ENCODE measurements at places on chromosomes 5 and 9.

DNA sequence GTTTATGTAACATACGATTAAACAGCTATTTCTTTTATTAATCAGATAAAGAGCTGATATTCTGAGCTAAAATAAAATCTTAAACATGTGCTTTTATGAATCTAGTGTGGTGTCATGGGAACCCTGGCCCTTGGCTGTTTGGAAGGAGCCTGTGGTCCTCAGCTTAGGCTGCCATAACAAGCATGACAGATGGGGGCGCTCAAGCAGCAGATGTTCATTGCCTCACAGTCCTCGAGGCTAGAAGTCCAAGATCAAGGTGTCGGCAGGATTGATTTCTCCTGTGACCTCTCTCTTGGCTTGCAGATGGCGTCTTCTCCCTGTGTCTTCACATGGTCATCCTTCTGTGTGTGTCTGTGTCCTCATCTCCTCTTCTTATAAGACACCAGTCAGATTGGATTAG is 448.2 kb downstream of the GADD45G start:
- peak; percentile 20 for DNase-seq

GRCh38 chr5:143131972-143132371 is 271.5 kb downstream of the NR3C1 start:
- DNase-seq: no peak

DNA sequence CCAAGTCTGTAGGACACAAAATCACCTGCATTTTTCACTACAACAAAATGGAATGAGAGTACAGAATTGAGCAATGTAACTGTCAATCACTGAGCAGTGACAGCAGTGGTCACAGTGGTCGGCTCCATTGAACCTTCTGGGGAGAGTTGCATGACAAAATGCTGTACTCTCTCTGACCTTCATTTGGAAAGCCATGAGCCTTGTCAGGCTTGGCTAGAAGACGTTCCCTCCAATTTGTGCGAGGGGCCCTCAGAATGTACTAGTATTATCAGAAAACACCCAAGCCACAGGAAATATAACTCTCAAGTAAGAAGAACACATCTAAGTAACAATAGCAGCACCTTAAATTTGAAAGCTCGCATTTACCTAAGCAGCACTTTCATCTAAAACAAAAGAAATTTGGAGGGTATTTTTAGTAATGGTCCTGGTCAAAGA is 425.6 kb upstream of the MEF2C start:
- no peak for DNase-seq

- no peak for DNase-seq
Observed at GRCh38 chr5:147404706-147405105, 105.2 kb downstream of the DPYSL3 start.

DNA sequence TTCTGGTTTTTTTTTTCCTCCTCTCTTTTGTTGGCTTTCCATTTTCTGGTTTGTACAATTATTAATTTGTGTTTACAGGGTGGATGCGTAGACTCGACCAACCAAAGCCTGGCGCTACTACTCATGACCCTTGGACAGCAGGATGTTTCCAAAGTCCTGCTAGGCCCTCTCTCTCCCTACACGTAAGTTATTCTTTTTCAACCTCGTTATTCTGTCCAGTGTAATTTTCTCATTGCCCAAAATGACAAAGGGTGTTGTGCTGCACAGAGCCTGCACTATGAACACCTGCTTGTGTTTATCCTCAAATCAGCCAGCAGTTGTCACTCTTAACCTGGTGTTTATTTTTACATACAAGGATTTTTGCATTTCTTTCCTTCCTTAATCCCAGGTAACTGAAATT is 56.6 kb downstream of the RCL1 start:
- no peak for DNase-seq

DNA sequence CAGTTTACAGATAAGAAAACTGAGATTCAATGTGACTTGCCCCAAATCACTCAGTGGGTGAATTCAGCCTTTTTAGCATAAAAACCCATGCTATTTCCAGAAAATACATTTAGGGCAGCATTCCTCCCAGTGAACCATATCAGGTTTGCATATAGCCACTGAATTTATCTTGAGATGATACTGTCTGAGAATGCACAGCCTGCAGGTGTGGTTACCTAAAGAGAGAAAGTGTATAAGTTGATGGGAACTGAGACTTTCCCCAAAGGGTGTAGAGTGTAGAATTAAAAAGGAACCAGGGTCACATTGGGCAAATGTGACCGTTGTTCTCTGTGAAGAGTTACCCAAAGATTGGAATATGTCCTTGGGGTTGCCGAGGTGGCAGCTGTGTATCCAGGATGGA is 100.0 kb upstream of the PIK3R1 start:
- DNase-seq: no peak

- DNase-seq: no peak
Observed at GRCh38 chr9:102354041-102354440, 615.6 kb upstream of the GRIN3A start.

GRCh38 chr5:142873831-142874230 is 103.7 kb downstream of the ARHGAP26 start:
- DNase-seq: no peak

DNA sequence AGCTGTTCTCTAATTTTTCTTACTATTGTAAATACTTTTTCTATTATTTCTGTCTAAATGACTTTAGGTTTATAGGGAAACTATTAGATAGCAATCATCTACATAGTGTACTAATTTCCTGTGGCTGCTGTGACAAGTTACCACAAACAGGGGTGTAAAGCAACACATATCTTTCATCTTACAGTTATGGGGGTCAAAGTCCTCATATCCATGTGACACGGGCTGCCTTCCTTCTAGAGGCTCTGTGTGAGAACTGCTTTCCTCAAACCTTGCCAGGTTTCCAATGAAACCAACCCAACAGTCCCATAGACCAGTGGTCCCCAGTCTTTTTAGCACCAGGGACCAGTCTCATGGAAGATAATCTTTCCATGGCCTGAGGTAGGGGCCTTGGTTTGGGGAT is 189.1 kb downstream of the ROR2 start:
- no peak for DNase-seq

GRCh38 chr5:172211676-172212075 is 17.7 kb downstream of the EFCAB9 start:
- DNase-seq: no peak

GRCh38 chr9:106757514-106757913 is 105.5 kb upstream of the ZNF462 start:
- no peak for DNase-seq

DNA sequence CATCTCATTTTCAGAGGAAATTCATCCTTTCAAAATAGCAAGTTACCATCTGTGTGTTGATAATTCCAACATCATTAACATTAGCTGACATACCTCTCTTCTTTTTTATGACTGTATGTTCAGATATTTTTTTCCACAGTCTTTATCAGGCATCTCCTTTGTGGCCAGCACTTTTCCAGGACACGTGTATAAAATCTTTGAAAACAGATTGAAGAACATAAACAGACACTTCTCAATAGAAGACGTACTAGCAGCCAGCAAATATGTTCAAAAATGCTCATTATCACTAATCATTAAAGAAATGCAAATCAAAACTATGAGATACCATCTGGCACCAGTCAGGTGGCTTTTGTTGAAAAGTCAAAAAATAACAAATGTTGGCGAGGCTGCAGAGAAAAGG is 734.3 kb downstream of the SEMA5A start:
- no peak for DNase-seq

GRCh38 chr5:5505815-5506214 is 83.3 kb downstream of the ICE1 start:
- DNase-seq: no peak

DNA sequence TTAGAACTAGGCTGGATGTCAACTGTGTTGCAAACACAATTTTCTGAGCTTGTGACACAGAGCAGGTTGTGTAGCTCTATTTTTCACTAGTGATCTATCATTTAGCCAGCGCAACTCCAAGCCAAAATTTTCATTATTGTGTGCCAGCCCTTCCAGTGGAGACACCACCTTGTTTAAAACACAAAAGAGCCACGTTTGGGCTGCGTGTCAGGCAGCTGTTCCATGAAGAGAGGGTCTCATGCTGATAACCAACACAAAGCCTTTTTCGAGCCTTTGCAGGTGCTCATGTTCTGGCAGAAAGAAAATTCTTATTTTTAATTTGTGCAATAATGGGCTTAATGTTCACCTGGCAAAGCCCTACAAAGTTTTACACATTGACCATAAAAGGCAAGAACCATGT is 237.6 kb upstream of the RGMB start:
- DNase-seq: no peak

- no peak for DNase-seq
Observed at GRCh38 chr9:14315875-14316601, 2.1 kb upstream of the NFIB start.

DNA sequence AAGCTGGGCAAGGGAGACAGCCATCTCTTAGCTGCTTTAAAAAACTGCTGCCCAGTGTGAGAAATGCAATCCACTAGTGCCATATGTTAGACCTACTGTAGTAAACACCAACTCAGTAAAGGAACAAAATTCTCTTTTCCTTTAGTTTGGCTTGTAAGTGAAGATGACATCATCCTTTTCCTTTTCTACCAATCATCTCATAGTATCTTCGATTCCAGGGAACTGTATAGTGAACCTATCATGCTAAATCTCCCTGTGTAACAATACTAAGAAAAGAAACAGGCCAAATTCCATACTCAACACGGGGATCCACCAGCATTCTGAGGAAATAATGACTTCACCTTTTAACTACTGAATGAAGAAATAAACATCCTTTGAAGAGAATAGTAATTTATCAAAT is 100.1 kb downstream of the RAPGEF6 start:
- DNase-seq: no peak

DNA sequence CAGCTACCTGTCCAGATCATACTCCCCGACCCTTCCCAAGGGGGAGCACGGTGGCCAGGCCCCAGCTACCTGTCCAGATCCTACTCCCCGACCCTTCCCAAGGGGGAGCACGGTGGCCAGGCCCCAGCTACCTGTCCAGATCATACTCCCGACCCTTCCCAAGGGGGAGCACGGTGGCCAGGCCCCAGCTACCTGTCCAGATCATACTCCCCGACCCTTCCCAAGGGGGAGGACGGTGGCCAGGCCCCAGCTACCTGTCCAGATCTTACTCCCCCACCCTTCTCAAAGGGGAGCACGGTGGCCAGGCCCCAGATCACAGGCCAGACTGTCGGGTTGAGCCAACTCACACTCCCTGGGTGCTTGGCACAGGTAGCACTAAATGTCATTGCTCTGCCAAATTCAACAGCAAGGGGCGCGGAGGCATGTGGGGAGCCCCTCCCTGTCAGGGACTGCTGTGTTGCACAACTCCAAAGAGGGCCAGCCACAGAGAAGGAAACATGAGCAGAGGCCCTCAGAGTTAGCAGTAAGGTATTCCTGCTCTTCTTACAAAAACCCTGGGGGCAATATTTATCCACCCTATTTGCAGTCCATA is 136.9 kb downstream of the OLFM1 start:
- DNase-seq: no peak

DNA sequence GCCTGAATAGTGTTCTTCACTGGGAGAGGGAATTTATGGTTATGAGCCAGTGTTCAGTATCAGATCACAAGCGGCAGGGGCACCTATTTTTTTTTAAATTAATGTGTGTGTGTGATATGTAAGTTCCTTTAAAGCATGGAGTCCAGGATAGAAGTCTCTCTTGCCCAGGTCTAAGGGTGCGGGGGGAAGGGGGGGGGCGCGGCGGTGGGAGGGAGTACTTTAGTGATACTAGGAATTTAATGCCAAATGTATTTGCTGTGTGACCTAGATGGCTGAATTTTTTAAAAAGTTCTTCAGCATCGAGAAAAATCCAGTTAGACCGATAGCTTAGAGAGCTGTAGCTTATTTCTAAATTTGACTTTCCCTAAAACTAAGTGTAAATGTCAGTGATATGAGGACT is 1.5 kb upstream of the FCHO2 start:
- DNase-seq: no peak

DNA sequence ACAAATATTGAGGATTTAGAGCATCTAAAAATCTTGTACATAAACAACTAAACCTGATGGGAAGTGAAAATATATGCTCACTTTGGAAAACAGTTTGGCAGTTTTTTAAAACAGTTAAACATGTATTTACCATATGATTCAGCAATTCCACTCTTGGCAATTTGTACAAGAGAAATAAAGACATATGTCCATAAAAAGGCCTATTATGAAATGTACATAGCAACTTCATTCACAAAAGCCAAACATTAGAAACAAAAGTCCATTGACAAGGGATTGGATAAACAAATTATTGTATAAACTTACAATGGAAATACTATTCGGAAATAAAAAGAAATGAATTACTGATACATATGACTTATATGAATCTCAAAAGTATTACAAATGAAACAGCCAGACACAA is 196.2 kb upstream of the SLC24A2 start:
- no peak for DNase-seq

GRCh38 chr9:137109250-137110146 is 5.0 kb downstream of the DPP7 start:
- DNase-seq: no peak

GRCh38 chr9:95074632-95075031 is 242.9 kb downstream of the FANCC start:
- DNase-seq: no peak

DNA sequence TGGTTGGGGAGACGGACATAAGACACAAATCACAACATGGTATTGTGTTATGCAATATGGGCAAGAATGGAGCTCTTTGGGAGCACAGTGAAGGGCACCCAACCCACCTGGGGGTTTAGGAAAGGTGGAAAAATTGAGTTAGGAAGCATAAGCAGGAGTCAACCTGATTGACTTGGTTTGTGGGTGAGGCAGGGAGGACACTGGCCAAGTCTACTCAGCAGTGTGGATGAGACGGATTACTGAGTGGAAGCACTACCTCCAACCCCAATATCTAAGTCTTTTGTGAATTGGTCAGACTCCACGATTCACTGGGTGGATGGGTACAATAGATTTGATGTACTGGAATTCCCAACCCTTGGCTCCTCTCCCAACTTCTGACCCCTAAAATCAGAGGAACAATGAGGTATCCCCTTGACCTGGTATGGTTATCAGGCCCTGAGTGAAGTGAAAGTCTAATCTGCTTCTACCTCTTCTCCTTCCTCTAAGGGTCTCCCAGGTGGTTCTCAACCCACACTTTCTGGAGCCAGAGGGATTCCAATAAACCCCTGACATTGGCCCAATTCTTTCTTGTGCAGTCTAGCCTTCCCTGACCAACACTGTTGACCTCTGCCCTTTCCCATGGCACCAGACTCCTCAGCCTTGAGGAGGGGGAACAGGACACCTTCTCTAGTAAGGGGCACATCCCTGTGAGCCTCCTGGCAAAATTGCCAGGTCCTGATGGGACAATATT is 5.2 kb downstream of the EGR1 start:
- no peak for DNase-seq

DNA sequence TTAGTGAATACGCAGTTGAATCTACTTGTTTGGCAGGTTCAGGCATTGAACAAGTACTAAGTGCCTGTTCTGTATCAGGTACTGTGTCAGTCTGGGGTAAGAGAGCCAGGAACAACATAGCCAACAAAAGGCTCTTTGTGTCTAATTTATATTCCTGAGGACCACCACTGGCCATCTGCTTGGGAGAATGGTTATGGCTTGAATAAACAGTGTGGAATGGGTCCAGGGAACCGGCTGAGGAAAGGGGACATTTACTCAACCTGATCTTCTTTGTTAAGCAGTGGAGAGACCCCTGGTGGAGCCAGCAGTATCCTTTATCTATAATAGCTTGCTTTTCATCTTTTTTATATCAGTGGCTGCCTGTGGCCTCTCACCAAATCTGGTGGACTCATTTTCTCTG is 38.6 kb downstream of the EXOSC2 start:
- DNase-seq: no peak

GRCh38 chr5:123559434-123559775 is 47.4 kb downstream of the CSNK1G3 start:
- no peak for DNase-seq

GRCh38 chr5:72436796-72437471 is 70.3 kb downstream of the ZNF366 start:
- DNase-seq: no peak

- DNase-seq: no peak
Observed at GRCh38 chr9:13361076-13361475, 81.6 kb upstream of the MPDZ start.

GRCh38 chr9:90562229-90562628 is 80.4 kb downstream of the DIRAS2 start:
- DNase-seq: no peak

Measured in iPS DF 6.9 (cell line).